T-cell (primary cell): ENCODE measurements at places on chromosomes 3 and 15. TPM values are rescaled to one million over a fixed set of nuclear protein-coding genes. Genes with fewer than 3 reads are reported as not detected.

GRCh38 chr15:71573599-71573998 is 236.8 kb upstream of the NR2E3 start:
- H3K4me1 ChIP-seq: no peaks in the 10 kb centered on the region
- no peaks in the 10 kb centered on the region for H3K36me3 ChIP-seq
- peaks cover 5% of the 10 kb centered on the region for H3K27me3 ChIP-seq
- no peak overlapping the region for H3K4me3 ChIP-seq

DNA sequence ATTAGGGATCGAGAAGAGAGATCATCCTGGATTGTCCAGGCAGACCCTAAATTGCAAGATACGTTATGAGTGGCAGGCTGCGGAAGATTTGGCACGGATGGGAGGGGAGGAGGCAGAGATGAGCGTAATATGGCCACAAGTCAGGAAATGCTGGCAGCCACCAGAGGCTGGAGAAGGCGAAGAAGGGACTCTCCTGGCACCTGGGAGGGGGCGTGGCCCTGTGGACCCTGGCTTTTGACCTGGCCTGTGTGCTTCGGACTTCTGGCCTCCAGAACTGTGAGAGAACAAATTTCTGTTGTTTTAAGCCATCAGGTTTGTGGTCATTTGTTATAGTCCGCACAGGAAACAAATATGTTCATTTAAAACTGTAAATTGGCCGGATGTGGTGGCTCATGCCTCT is 31.9 kb upstream of the IGF1R start:
- no peaks in the 10 kb centered on the region for H3K27me3 ChIP-seq
- H3K4me3 ChIP-seq: no peak overlapping the region
- no peaks in the 10 kb centered on the region for H3K36me3 ChIP-seq

DNA sequence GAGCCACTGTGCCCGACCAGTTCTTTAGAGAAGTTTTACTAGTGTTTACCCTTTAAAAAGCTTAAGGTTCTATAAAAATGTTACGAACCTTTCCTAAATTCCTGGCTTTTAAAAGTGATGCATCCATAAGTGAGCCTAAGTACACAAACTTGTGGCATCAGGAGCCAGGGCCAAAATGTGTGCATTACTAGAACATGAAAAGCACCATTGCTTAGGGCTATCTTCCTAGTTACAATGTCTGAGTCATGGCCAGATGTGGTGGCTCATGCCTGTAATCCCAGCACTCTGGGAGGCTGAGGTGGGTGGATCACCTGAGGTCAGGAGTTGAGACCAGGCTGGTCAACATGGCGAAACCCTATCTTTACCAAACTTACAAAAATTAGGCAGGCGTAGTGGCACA is 39.9 kb downstream of the LEO1 start:
- H3K27ac ChIP-seq: no peak overlapping the region
- no peak for DNase-seq
- peaks cover 3% of the 10 kb centered on the region for H3K36me3 ChIP-seq
- no peaks in the 10 kb centered on the region for H3K27me3 ChIP-seq

- H3K4me3 ChIP-seq: no peak overlapping the region
- no peaks in the 10 kb centered on the region for H3K4me1 ChIP-seq
- no peaks in the 10 kb centered on the region for H3K27me3 ChIP-seq
- H3K36me3 ChIP-seq: no peaks in the 10 kb centered on the region
- no peak overlapping the region for H3K27ac ChIP-seq
- no peak for DNase-seq
Observed at GRCh38 chr3:45657853-45658252, 31.3 kb upstream of the SACM1L start.

DNA sequence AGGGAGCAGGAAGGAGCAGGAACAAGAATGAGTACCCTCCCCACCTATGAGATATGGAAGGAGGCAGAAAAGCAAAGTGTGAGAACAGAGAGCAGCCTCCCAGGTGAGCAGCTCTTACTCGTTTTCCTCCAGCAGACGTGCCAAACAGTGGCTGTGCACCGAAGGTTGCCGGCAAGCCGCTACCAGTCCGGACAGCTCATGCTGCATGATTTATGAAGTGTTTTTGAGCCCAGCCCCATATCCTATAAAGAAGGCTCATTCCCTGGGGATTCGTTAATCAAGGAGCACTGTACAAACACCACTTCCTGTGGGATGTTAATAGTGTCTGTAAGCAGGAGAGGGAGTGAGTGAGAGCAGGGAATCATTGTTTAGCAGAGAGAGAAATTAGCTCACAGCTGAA is 118.3 kb upstream of the FOXB1 start:
- no peak overlapping the region for H3K27ac ChIP-seq
- H3K4me1 ChIP-seq: no peaks in the 10 kb centered on the region
- H3K36me3 ChIP-seq: no peaks in the 10 kb centered on the region
- H3K4me3 ChIP-seq: no peak overlapping the region
- no peak for DNase-seq

- no peaks in the 10 kb centered on the region for H3K4me1 ChIP-seq
- no peak overlapping the region for H3K27ac ChIP-seq
- no peak overlapping the region for H3K4me3 ChIP-seq
- no peaks in the 10 kb centered on the region for H3K36me3 ChIP-seq
Observed at GRCh38 chr3:182484682-182485081, 308.6 kb upstream of the ATP11B start.

- H3K36me3 ChIP-seq: no peaks in the 10 kb centered on the region
- no peak for DNase-seq
- no peak overlapping the region for H3K4me3 ChIP-seq
- peak overlapping the region; percentile 38 for H3K27ac ChIP-seq
Observed at GRCh38 chr15:38541026-38541425, 23.6 kb downstream of the RASGRP1 start.

- no peaks in the 10 kb centered on the region for H3K27me3 ChIP-seq
- peaks cover 79% of the 10 kb centered on the region for H3K36me3 ChIP-seq
- no peak overlapping the region for H3K4me3 ChIP-seq
- no peak overlapping the region for H3K27ac ChIP-seq
- peak; percentile 76 for DNase-seq
Observed at GRCh38 chr15:78000091-78000926, 77.2 kb downstream of the TBC1D2B start.

- H3K27ac ChIP-seq: no peak overlapping the region
- H3K27me3 ChIP-seq: peaks cover 8% of the 10 kb centered on the region
- H3K4me1 ChIP-seq: no peaks in the 10 kb centered on the region
- H3K36me3 ChIP-seq: no peaks in the 10 kb centered on the region
- no peak for DNase-seq
Observed at GRCh38 chr15:61146931-61147230, 82.2 kb downstream of the RORA start.

- no peaks in the 10 kb centered on the region for H3K36me3 ChIP-seq
- no peaks in the 10 kb centered on the region for H3K27me3 ChIP-seq
- no peak for DNase-seq
- no peaks in the 10 kb centered on the region for H3K4me1 ChIP-seq
Observed at GRCh38 chr3:151827816-151828215, 13.9 kb downstream of the AADAC start.

GRCh38 chr3:127228866-127229265 is 35.9 kb downstream of the PRR23E start:
- DNase-seq: no peak
- no peak overlapping the region for H3K27ac ChIP-seq

- no peaks in the 10 kb centered on the region for H3K27me3 ChIP-seq
- no peak overlapping the region for H3K27ac ChIP-seq
- no peak for DNase-seq
- H3K4me3 ChIP-seq: no peak overlapping the region
- peaks cover 2% of the 10 kb centered on the region for H3K4me1 ChIP-seq
Observed at GRCh38 chr15:101456057-101456739, 33.3 kb downstream of the PCSK6 start.

Gene KBTBD13
- not detected for total RNA-seq

Gene CXCR6
- 6.8 TPM for total RNA-seq
